HCT116 (cell line): ENCODE measurements at places on chromosomes 5 and 9.

GRCh38 chr9:127158786-127159324 lies 36.4 kb upstream of the ANGPTL2 start:
- DNase-seq = no peak

DNA sequence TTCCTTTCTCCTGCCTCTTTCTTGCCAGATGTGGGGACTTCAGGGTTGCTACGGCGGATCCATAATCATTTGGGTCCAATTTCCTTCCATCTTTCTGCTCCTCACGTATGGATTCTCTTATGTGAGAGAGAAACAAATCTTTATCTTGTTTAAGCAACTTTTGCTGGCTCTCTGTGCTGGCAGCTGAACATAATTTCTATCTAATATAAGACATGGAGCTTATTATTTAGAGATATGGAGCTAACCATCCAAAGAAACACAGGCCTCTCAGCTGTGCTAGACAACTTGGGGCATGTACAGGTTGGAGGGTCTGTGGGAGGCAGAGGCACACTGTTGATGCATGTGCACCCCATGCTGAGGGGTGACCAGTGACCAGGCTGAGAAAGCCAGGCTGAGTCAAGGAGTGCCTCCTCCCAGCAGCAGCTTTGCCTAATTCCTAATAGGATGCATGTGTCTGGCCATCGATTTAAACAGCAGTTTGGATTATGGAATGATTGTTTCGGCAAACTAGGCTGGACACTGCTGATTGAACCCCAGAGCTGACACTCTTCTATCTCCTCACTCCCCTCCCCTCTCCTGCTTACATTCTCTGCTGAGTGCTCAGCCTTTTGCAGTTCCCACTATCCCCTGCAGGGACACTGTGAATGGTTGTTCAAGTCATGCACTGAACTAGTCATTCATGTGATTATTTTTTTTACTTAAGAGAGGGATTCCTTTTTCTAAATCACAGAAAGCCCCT lies 195.8 kb downstream of the ERCC6L2 start:
- DNase-seq = peak; percentile 16

GRCh38 chr5:78483809-78484521 lies 123.5 kb downstream of the SCAMP1 start:
- no peak for DNase-seq

DNA sequence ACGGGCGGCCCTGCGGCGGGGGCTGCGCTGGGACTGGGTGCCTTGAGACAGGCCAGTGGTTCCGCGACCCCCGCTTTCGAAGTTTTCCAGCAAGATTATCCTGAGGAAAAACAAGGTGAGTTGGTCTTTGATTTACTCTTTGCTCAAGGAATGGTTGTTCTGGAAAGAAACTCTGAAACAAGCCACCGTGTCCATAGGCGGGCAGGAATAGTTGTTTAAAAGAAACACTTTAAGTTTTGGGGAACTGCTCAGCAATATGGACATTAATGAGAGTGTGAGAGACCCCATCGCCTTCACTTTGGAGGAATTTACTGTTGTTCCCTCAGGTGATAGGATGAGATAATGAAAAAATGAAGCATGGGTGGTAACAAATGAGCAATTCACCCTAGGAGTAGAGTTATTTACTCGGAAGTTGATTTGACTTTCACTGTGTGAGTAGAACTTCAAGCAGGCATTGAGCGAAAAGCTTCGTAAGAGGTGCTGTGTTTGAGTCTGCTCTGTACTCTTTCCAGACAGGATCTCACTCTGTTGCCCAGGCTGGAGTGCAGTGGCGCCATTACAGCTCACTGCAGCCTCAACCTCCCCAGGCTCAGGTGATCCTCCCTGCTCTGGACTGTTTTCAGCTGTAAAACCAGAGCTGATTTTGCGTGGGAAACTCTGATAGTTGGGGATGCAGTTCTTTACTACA lies 1.1 kb downstream of the DMRTA1 start:
- DNase-seq = no peak

- DNase-seq = peak; percentile 63
These were observed at the start of gene KIAA1958 for GRCh38 chr9:112486221-112487007. KIAA1958 (plus strand) TSS chr9:112486827; CDS start chr9:112574081, 87,254 bp downstream.

DNA sequence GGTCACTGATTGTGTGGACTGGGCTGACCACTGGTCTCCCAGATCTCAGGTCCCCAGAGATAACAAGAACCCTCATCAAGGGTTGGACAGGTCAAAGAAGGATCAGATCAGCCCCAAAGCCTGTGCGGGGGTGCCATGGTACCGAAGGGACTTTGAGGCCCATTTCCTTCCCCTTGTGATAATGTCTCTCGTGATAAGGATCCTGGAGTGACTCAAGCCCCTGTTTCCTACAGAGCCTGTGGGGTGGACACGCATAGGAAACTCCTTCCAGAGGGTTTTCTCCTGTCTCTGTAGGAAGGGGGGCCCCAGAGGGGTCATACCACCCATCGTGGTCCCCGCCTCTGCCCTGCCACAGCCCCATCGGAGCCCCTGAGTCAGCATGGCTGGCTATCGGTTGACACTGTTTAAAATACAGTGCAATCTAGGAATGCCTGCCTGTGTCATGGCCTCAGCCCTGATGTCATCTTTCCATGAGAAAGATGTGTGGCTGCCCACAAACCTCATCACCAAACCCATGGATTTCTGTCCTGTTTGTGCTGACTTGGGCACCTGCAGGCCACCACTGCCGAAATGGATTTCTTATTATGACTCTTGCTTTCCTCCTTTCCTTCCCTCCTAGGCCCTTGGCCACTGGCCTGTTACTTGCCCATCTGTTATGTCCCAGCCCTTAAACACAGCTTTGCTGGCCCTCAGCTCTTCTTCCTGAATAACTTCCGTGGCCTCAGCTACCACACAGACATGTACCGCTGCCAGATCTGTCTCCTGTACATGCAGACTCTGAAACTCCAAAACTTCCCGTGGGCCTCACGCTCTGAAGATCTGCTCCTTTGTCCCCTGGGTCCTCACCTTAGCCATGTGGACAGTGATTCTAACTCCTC lies 2.9 kb upstream of the CSF2 start:
- DNase-seq = no peak

GRCh38 chr9:107839371-107839770 lies 349.8 kb upstream of the KLF4 start:
- no peak for DNase-seq

DNA sequence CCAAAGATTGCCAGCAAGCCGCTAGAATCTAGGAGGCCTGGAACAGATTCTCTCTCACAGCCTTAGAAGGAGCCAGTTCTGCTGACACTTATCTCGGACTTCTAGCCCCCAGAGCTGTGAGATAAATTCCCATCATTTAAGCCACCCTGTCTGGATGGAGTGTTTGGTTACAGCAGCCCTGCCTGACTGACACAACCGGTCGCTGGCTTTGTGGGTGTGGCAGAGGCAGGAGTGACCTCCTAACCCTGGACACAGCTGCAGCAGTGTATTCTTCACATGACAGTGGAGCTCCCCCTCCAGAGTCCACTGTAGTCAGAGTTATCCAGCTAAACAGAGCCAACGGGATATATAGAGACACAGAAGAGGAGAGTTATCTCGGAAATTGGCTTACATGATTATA lies 21.2 kb upstream of the IL17B start:
- DNase-seq = no peak

- DNase-seq = no peak
These were observed 469.0 kb downstream of the PDE4D start for GRCh38 chr5:59424515-59424914.

DNA sequence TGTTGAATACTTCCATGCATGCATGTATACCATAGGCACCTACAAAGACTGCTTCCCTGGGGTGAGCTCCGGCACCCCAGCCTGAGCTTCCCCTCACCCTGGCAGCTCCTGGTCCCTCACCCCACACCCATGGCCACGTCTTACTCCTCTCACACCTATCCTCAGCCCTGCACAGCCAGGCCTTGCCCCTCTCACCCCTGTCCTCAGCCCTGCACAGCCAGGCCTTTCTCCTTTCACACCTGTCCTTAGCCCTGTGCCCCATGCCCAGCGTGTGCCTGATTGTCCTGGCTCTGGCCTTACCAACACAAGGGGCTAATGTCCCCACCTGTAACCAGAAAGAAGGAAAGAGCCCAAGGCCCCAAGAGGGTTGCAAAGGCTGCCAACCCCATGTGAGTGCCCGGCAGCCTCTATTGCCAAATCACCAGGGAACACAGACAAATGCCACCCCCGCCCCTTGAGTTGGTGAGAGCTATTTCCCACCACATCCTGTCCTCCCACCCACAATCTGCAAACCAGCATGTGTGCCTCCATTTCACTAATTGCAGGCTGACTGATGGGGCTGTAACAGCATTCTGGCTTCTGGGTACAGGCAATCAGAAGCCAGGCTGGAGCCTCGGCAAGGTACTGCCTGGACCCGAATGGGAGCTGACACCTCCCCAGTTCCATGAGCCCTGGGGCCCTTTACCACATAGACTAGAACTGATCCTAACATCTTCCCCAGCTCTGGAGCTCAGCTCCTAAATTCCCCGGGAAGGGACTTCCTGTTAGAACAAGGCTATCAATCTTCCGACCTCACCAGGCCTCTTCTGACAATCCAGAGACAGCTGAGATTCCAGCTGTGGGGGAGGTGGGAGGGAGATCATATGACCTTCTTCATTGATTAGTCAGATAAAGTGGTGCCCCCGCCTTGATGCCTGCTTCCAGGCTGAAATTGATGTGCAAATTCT lies 78.2 kb downstream of the FAM114A2 start:
- no peak for DNase-seq

GRCh38 chr9:36791222-36791950 lies 218.7 kb downstream of the MELK start:
- DNase-seq = no peak

DNA sequence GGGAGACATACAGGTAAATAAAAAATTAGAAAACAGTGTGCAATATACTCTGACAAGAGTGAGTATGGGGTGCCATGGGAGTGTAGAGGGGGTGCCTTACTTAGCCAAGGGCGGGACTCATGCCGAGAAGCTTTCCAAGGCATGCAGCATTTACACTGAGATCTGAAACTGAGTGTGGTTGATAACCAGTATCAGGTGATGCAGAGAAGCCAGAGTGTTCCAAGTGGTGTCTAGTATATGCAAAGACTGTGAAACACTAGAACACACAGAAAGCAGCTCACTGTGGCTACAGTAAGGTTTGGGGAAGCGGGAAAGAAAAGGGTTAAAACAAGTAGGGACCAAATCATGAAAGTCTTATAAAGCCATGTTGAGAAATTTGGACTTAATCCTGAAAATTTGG lies 30.5 kb upstream of the ERBIN start:
- DNase-seq = no peak

DNA sequence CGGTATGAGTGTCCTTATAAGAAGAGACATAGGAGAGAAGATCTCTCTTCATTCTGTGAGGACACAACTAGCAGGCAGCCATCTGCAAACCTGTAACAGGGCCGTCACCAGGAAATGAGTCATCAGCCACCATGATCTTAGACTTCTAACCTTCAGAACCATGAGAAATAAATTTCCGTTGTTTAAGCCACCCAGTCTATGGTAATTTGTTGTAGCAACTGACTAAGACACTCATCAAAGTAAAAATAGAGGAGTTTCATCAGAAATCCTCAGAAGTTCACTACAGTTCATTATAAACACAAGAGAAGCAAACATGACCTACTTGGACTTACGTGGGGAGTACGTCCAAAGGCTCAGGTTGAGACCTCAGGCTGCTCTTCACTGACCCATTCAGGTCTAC lies 357.7 kb downstream of the SEMA5A start:
- DNase-seq = no peak

DNA sequence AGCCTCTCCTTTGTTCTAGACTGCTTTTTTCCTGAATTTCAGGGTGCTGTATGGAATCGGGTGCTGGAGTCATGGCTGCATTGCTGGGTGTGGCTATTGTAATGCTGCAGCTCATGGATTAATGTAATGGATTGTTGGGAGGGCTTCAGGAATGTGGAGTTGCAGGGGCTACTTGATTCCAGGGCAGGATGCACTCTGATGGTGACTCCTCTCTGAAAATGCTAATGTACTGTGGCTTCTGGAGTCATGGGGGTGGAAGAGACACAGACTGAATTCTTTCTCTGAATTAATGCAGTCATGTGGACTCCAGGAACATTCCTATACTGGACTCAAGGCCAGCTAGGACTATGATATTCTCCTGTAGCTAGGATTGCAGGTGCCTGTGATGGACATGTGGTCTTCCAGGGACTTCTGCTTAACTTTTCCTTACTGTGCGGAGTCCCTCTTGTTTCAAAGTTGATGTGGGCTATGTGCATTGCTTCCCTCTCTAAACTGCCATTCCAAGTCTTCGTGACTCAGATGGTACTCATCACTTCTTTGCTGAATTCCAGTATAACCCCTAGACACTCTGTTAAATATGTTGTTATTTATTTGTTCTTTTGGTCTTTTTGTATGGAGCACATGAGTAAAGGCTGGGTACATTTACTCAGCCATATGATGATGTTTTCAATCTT lies 396.2 kb downstream of the KCTD16 start:
- no peak for DNase-seq

- no peak for DNase-seq
These were observed 15.3 kb downstream of the AP3S1 start for GRCh38 chr5:115857057-115857479.

- no peak for DNase-seq
These were observed 26.6 kb upstream of the CRB2 start for GRCh38 chr9:123329329-123329955.

DNA sequence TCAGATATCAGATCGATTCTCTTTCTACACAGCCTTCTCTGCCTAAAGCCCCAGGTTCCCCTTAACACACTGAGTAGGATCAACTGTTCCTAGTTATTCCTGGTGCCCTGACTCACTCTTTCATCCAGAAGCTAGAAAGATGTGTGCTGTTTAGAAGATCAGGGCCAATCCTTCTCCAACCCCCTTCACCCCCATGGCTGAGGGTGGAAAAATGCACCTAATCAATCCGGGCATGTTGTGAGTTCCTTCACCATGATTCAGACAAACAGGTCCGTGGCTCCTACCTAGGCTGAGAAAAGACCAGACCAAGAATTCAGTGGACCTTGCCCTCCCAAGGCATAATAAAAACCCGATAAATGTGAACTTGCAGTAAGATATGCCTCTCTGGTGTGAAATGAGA lies 85.4 kb upstream of the EQTN start:
- DNase-seq = no peak

DNA sequence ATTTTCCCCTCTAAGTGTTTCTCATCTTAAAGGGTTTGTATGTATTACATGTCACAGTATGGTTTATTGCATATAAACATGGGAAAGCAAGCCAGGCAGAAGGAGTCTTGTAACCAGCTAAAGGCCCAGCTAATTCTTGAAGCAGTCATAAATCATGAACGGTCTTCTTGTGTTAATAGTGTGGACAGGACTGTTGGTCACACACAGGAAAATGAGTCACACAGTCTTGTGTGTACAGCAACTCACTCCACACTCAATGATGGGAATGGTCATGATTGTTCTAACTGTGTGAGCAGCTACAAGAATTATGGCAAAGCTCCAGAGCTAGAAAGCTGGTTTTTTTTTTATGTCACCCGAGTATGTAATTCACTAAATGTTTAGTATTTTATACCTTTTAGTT lies 123.9 kb downstream of the GHR start:
- DNase-seq = no peak

DNA sequence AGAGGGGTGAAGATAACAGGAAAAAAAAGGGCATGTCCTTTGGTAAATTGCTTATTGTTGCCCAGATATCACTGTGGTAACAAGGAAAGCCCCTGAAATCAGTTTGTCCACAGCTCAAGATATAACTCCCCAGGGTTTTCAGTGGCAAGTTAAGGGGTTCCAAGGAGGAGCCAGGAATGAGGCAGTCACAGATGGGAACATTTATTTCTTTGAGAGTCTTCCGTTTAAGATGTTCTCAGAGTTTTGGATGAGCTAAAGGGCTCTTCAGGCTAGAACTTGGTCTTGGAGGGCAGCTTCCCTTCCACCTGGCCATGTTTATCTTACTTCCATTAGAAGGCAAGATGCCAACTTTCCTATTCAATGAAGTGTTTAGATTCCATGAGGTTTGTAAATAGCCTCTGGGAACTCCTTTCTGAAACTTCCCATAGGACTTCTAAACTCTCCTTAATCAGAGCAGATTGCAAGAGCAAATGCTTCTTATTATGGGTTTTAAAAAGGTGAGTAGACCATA lies 277.6 kb upstream of the TNC start:
- DNase-seq = no peak
